NCI-H2171 (cell line): ENCODE measurements at places on chromosomes 1 and 21.

DNA sequence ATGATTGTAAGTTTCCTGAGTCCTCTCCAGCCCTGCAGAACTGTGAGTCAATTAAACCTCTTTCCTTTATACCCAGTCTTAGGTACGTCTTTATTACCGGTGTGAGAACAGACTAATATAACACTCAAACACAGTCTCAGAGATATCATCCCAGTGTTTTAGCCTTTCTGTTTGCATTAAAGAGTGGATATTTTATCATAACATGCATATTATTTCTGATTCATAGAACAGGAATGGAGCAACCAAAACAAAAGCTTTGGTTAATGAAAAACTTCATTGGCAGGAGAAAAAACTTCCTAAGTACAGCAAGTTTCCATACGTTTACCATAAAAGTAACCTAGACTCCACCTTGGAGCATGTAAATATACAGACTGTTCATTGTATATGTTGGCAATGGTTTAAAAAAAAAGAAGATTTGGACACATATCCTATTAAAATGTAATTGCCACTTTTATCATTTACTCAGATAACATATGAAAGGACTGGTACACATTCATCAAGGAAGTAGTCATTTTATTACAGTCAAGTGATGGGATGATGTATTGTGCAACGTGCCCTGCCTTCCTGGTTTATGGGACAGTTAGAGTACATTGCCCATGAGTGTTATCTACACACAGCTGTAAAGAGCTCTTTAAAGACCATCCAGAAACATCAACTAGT, 144.8 kb downstream of the ETS2 start:
- no peak for DNase-seq

DNA sequence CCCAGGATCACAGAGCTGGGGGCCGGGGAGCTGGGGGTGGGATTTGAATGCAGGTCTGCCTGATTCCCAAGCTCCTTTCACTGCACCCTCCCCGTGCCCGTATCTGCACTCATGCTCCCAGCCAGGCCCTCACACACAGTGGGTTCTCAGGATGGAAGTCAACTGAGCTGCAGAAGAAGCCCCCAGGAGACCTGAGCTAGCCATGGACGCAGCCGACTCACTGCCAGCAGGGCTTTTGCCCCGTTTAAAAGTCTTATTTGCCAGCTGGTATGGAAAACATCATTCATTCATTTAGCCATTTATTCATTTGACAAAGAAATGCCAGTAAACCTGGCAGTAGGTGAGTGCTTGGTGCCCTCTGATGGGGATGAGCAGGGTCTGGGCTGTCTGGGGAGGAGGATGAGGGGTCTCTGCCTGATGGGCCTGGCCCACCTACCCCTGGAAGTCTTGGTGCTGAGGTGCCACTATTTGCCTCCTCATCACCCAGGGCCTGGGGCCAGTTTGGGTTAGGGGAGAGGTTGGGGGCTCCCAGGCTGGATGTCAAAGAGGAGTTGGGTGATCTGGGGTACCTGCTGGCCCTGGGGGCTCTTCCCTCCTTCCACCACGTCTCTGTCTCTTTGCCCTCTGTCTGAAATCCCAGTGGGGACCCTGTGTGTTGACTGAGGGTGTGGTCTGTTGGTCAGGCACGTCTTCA, 2.8 kb downstream of the TNFRSF1B start:
- DNase-seq, result no peak

DNA sequence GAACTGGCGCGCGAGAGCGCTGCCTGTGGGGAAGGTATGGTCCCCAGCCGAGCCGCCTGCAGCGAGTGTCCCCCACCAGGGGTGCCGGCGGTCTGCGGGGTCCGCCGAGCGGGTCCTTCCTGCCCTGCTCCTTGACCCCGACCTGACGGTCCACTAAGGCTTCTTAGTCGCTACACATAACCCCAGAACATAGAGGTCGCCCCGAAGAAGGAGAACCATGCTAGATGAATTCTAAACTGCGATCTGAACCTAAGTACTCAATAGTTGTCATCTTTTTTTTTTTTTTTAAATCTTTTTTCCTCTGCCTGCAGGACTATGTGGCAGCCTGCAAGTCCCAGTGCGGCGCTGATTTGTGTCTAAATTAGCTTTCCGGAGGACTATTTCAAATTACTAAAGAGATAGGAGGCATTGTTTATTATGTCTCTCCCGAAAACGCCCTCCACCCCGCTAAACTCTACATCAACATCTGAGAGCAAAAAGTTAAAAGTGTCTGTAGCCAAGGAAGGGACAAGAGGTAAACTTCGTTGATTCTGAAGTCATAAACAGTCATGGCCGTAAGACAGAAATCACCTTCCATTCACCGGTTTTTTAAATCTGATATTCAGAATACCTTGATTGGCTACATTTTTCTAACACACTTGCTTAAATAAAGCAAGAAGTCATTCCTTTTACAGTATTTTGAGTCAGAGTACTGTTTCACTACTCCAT, 476 bp downstream of the AXDND1 start:
- DNase-seq, result no peak

GRCh38 chr1:201501812-201502510, 5.0 kb downstream of the CSRP1 start:
- no peak for DNase-seq

GRCh38 chr1:26418865-26419349, 8.3 kb downstream of the LIN28A start:
- DNase-seq, result no peak

GRCh38 chr1:87182611-87183010, 146.1 kb upstream of the LMO4 start:
- DNase-seq, result no peak

DNA sequence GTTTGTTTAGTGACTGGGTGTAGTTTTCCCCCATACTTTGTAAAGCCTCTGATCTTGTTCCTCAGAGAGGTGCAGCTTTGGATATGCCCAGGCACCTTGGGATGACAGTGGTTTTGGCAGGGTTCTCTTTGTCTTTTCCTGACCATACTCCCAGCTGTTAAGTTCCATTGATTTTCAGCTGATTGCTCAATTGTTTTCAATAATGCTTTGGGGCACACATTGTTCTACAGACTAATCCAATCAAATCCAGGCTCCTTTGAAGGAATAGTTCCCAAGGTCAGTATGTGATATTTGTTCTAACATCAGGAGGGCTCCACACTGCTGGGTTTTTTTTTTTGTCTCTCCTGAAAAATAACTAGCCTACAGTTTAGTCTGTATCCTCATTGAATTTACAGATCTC, 24.8 kb downstream of the PPP2R5A start:
- DNase-seq, result no peak

- DNase-seq, result no peak
Measured at GRCh38 chr1:76191561-76191960, 117.0 kb downstream of the ST6GALNAC3 start.

GRCh38 chr1:181969902-181970301, 91.6 kb downstream of the ZNF648 start:
- no peak for DNase-seq

GRCh38 chr1:228096416-228097332, 6.5 kb downstream of the C1orf35 start:
- DNase-seq, result no peak

DNA sequence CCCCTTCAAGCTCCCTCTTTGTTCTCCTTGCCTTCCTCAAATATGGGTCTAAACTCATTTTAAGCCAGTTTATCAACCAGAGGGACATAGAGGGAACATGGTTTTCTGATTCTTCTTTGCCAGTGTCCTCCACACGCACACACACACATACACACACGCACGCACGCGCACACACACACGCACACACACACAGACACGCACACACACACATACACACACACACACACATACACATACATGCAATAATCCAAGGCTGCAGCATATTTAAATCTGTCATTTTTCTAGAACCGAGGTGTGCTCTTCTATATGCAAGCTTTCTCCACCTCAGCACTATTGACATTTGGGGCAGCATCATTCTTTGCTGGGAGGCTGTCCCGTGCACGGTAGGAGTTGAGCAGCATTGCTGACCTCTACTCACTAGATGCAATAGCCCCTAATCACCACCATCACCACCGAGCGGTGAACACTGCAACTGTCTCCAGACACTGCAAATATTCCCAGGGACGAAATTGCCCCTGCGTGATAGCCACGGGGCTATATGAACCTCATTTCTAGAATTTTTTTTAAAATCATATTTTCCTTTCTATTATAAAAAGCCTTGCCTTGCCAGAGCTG, 8.0 kb downstream of the TNFRSF9 start:
- no peak for DNase-seq

DNA sequence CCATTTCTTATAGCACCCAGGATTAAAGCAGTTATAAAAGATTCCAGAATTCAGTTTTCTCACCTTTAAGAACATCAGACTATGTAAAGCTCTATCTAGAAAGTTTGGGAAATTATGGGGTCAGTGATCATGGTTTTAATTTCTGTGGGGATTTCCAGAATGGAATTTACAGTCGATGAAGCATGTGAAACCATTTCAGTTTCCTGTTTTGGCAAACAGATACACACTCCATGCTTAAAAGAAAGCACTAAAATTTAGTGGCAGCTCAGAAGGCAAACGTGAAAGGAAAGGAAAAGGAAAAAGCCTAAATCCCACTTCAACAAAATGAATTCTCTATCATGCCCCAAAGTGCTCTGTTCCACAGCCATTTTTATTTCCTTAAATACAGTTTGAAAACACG, 60.4 kb downstream of the FYB2 start:
- DNase-seq, result no peak

DNA sequence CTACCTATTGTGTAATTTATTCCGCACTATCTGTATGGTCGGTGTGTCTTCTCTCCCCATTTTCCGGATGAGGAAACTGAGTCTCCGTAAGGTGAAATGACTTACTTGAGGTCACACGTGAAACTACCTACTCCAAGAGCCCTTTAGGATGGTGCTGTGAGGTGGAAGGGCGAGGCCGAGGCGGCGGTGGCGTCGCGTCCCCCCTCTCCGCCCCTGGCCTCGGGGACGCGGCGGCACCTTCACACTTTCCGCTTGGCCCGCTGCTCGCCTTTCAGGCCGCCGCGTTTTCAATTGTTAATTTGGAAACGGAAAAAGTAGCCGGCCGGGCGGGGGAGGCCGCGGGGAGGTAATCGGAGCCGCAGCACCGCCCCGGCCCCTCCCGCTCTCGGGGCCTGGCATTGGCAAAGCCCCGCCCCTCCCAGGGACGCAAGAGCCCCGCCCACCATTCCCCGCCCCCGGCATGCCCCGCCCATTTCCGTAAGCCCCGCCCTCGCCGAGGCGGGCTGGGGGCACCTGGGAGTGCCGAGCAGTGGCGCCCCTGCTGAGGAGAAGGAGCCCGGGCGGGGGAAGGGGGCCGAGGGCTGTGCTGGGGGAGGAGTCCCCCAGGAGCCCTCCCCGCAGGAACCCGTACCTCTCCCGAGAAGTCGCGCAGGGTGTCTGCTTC, 18.6 kb downstream of the KCNQ4 start:
- DNase-seq, result peak; percentile 45

DNA sequence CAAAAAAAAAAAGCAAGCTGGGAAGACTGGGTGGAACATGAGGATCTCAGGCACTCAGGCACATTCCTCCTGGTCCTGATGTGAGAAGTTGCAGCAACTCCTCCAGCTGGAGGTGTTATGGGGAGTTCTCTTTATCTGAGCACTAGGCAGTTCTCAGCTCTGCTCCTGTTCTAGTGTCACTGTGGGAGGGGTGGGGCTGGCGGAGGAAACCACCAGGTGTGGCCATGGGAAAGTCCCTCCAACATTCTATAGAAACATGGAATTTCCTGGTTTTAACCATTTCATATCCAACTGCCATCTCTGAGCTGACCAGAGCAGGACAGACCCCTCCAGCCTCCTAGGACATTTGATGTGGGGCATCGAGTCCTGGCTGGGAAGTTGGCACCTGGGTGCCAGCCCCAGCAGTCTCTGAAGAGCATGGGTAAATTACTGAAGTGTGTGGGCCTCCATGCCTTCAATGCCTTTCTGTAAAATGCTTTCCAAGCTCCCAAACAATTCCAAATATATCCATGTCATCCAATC, 804 bp upstream of the IKBKE start:
- no peak for DNase-seq

GRCh38 chr21:35753308-35753707, 307.0 kb downstream of the SETD4 start:
- DNase-seq, result no peak

- no peak for DNase-seq
Measured at GRCh38 chr1:39908534-39908933, 6.8 kb upstream of the MYCL start.

DNA sequence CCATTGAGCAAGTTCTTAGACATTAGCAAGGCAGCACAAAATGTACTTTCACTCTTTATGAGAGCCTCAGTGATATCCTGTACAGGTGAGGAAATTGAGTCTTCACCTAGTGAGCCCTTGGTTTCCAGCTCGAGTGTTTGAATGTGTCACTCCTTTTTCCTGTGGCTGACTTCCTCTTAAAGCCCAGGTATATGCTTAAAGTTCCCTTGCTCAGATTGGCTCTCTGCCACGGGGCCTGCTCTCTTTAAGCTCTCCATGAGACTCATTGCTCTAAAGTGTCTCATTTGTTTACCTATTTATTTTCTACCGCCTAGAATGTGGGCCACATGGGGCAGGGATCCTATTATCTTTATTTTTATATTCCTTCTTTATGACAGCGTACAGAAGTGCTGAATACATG, 324.9 kb downstream of the SIPA1L2 start:
- DNase-seq, result no peak

DNA sequence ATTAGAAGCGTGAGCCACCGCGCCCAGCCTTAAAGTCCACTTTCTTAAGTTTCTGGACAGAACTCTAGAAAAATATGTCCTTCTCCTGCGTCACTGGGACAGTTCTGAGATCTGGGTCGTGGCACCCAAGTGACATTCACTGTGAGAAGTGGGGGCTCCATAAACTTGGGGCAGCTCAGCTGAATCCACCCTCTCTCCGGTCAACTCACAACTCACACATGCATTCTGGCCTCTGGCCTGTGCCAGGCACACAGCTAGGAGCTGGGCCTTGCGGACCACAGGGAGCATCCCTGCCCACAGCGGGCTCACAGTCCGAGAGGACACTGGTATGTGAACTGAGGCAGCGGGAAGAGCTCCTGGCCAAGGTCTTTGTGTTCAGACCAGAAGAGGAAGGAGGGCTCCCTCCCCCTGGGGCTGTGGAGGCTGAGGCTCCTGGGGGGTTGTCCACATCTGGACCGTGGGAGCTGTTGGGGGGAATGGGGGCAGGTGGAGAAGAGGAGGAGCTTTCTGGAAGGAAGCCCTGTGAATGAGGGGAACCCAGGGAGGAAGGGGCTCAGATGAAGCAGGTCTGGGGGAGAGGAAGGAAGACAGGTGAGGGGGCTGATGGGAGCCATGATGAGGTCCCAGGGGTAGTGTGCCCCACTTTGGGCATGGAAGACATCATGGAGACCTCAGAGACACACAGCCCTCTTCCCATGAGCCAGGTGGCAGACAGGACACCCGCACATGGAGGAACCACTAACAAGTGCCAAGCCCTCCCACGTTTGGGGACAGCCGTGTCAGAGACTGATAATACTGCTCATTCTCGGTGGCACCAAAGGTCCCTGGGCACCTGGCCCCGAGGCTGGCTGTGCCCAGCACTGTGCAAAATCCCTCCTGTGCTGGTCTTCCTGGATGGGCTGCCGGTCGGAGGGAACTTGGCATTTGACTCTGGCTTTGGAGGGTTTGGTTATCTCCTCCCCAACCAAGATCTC, 191.0 kb upstream of the VAMP3 start:
- DNase-seq, result no peak

DNA sequence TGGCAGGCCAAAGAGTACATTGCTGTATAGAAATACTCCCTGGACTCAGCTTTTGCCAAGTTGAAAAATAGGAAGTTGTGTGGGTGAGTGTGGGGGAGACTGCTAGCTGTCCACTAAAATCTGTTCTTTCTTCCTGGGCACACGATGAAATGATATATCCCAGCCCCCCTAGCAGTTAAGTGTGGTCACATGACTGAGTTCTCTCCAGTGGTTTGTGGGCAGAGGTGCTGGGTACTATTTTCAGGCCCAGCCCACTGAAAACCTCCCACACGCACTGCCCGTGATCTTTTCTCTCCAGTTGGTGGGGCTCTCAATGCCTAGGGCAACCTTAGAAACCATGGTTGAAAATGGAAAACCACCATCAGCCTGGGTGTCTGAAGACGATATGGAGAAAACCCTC, 119.7 kb upstream of the LMO4 start:
- DNase-seq, result no peak
